ENCODE measurements at places on chromosomes 11 and 22.

GRCh38 chr11:76288166-76288980, 82.1 kb upstream of the WNT11 start:
- DNase-seq: no peak

DNA sequence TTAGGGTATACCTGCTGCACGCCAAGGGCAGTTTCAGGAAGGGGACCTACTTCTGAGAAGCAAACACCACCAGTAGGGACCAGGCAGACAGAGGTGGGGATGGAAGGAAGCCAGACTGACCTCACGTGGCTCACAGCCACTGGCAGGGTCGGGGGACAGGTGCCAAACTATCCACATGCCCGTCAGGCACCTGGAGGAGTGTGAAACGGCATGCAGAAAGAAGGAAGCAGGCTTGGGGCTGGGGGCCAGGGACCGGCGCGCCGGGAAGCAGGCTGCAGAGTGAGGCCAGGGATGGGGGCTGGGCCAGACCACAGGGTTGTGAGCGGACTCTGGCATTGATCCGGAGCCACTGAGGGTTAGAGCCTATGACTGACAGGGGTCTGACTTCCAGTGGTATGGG, 47.5 kb downstream of the CDKN1C start:
- no peak for DNase-seq

DNA sequence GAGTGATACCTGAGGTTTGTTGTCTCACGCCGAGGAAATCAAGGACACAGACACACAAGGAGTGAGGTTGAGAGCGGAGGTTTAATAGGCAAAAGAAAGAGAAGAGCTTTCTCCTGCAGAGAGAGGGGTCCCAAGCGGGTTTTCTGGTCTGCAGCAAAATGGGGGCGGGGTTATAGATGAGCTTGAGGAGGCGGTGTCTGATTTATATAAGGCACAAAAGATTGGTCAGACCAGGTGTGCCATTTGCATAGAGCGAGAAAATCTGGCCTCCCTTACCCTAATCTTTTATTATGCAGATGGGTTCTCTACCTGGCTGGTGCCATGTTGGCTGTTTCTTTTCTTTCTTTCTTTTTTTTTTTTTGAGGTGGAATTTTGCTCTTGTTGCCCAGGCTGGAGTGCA, 11.8 kb downstream of the C11orf96 start:
- no peak for DNase-seq

DNA sequence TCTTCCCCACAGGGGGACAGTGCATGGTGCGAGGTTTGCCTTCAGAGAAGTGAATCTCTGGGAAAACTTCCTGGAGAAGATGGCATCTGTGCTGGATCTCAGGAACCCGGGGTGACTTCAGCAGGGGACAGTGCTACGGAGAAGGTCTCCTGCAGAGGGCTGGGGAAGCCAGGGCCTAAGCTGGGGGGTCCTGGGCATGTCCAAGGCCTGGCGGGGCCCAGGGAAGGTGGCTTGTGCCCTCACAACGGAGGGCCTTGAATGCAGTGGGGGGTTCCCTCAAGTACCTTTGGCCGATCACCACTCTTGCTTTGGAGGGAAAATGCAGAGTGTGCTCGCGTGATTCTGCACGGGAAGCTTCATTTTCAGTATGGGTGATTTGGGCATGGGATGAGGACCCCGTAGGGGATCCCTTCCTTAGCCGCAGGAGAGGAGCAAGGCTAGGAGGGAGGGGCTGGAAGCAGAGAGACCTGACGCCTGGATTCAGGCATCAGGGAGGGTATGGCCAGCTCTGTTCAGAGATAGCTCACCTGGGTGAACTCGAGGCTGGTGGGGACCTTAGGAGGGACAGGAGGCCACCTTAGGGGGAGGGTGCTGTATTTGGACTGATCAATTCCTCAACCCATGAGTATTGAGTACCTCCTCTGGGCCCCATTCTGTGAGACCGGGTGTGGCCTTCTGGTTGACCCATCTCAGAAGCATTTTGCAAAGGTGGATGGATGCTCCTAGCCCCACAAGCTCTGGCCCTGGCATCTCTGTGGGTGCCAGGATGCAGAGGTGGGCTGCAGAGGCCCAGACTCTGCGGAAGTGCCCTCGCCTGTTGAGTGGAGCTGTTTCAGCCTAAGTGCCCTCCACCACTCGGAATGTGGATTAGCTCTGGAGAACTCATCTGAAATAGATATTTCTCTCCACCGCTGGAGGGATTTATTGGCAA, 529.4 kb downstream of the TBC1D22A start:
- no peak for DNase-seq

DNA sequence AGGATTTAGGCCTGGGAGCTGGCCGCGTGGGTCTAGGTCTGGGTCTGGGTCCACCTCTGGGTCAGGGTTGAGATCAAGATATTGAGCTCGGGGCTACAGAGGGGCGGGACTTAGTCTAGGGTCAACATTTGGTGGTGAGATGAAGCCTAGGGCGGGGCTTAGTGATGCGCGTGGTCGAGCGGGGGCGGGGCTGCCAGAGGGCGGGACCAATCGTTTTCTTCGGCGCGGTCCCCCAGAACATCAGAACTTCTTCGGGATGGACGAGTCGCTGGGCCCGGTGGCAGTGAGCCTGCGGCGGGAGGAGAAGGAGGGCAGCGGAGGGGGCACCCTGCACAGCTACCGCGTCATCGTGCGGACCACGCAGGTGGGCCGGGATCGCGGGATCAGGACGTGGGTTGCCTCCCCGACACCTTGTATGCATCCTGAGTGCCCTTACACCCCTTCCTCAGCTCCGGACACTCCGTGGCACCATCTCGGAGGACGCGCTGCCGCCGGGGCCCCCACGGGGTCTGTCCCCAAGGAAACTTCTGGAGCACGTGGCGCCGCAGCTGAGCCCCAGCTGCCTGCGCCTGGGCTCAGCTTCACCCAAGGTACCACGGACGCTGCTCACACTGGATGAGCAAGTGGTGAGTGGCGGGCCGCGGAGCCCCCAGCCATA, 4.2 kb downstream of the SIPA1 start:
- no peak for DNase-seq

- no peak for DNase-seq
Observed at GRCh38 chr11:65538232-65538914, 13.5 kb downstream of the SCYL1 start.

DNA sequence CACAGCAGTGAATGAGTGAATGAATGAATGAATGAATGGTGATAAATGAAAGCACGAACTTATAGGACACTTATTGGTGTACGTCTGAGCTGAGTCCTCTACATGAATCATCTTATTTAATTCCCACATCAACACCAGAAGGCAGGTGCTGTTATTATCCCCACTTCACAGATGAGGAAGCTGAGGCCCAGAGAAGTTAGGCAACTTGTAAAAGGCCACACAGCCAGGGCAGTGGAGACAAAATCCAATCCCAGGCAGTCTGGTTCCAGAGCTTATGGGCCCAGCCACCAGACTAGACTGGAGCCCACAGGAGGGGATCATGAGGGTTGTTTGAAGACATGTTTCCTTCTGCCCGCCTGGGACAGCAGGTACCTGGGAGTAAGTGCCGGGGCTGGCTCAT, 364.0 kb downstream of the MN1 start:
- DNase-seq: no peak

DNA sequence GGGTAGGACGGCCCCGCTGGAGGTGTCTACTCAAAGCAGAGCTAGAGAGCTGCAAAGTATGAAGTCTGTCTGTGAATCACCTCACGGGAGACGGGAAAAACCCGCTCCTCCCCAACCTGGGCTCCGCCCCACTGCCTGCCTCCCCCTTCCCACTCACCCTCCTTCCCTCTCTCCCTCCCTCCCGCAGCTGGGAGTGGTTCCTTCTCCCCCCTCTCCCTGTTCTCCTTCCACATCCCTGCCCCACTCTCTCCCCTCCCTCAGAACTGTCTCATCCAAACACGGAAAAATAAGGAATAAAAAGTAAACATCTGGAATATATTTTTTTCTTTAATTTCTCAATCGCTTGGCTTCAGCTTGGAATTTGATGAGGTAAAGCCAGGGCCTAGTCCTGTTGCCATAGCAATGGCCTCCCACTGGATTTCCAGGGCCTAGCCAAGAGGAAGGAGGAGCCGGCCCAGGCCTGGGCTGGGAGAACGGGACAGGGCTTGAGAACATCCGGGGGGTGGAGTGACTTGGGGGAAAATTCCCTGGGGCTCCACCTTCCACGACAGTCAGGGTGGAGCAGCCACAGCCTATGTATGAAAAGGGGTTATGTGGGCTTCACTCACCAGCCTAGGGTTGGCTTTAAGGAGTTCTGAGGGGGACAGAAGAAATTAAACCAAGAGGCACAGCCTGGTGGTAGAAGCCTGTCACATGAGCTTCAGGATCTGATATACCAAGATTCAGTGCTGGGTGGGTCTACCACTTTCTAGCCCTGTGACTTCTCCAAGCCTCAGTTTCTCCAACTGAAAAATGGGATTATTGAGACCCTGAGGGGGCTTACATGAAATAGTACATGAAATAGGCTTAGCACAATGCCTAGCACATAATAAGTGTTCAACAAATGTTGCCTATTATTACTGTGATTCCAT, 2.2 kb downstream of the TNKS1BP1 start:
- DNase-seq: peak; percentile 30

- DNase-seq: no peak
Observed at GRCh38 chr11:115126515-115127208, 377.6 kb downstream of the CADM1 start.

DNA sequence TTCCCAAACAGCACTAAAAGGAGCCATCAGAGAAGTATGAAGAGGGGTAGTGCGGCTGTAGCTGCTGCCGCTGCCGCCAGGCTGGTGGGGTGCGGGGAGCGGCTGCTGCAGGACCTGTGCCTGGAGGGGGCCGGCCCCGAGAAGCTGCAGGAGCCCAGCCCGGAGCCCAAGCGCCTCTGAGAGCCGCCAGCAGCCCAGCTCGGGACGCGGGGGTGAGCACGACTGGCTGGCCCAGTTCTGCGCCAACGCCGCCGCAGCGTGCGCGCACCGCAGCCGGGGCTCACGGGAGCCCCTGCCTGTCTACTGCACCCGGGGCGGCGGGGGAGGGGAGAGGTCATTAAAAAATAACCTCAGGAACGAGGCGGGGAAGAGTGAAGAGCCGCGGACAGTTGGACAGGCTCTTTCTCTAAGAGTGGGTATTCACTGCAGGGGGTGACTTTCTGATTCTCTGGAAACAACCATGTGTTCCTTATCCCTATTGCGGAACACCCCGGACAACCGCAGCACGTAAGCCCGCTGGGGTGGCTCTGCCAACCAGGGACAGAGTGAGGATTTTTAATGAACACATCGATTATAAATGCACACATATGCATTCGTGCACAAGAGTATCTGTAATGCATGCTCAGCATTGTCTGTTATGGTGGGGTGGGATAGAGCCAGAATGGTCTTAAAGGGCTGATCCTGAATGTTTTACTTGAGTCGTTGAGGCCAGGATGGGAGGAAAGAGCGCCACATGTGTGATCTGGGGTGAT, 453 bp downstream of the GAS2 start:
- DNase-seq: no peak

GRCh38 chr22:35749808-35750207, 32.1 kb downstream of the APOL5 start:
- DNase-seq: no peak

GRCh38 chr11:80165744-80166143, 724.9 kb upstream of the TENM4 start:
- no peak for DNase-seq

- DNase-seq: no peak
Observed at GRCh38 chr11:73225001-73225686, 7.1 kb downstream of the P2RY2 start.

- no peak for DNase-seq
Observed at GRCh38 chr11:16012125-16012751, 344.1 kb downstream of the SOX6 start.

GRCh38 chr22:34015642-34016041, 95.4 kb upstream of the LARGE1 start:
- no peak for DNase-seq
